Activated effector memory CD4-positive, alpha-beta T cell treated with anti-CD3 and anti-CD28 coated beads, Interleukin-2, amount 50 U/mL, for 16 hours (primary cell): ENCODE measurements at places on chromosomes 12 and 14.

DNA sequence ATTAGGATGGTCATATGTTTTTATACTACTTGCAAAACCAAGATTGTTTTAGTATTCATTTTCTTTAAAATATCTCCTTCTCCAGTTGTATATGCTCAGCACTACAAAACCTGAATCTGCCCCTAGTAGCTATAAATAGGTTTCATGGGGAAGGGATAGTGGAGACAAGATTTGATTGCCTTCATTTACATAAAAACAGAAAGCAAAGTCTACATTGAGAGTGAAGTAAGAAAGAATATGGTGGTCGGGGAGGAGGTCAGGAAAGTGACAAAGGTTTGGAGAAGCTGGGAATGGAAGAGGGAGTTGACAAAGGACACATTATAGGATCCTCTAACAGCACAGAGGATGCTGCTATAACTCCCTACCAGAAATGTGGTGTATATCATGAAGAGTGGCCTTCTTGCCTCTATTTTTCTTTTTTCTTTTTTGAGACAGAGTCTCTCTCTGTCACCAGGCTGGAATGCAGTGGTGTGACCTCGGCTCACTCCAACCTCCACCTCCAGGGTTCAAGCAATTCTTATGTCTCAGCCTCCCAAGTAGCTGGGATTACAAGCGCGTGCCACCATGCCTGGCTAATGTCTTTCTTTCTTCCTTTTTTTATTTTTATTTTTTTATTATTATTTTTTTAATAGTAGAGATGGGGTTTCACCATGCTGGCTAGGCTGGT lies 6.6 kb upstream of the LRP6 start:
- DNase-seq, result no peak

- DNase-seq, result no peak
Measured at GRCh38 chr14:54606631-54607133, 39.8 kb downstream of the SAMD4A start.

GRCh38 chr12:115190010-115190770 lies 506.2 kb upstream of the TBX3 start:
- DNase-seq, result no peak

DNA sequence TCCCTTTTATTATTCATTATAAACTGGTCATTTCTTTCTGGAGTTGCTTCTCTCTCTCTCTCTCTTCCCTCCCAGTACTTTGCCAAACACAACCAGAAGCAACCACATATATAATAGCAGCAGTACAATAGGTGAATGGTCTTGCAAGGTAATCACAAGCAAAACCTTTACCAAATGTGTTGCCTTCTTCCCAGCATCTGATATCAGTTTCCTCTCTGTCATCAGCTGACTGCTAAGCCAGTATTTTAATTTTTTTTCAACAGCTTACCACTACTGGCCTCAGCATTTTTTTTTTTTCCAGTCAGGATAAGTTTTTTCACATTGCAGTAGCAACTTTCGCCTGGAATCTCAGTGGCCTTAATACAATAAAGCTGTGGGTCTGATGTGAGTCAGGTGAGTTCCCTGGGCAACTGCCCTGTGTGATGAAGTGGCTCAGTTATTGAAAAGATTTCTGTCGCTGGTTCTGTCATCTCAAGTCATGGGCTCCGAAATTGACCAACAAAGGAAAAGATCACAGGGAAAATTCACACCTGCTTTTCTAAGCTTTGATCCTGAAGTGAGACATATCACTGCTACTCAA lies 282.5 kb upstream of the AMIGO2 start:
- no peak for DNase-seq

DNA sequence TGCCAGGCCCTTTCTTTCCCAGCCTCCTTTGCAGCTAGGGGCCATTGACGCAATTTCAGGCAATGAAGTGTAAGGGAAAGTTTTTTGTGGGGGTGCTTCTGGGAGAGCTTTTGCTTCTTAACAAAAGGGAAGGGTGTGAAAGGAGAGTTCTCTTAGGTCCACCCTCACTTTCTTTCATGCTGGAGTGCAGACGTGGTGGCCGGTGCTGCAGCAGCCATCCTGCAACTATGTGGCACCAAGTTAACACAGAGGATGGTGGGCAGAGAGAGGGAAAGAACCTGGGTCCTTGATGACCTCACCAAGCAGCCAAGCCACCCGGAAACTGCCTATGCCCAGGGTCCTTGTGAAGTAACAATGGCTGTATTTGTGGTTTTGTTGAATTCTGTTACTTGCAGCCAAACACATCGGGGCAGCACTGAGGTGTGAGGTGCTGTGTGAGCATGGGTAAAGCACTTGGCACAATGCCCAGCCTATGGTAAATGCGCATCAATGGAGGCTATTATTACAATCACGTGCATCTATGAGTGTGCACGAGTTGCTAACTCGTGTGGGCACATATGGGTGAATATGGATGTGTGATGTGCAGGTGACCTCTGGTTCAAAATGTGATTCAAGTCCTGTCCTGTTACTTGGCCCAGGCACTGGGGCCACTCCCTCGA lies 122.6 kb downstream of the CALM1 start:
- no peak for DNase-seq

- DNase-seq, result no peak
Measured at GRCh38 chr14:51859131-51859530, 1.3 kb upstream of the GNG2 start.

DNA sequence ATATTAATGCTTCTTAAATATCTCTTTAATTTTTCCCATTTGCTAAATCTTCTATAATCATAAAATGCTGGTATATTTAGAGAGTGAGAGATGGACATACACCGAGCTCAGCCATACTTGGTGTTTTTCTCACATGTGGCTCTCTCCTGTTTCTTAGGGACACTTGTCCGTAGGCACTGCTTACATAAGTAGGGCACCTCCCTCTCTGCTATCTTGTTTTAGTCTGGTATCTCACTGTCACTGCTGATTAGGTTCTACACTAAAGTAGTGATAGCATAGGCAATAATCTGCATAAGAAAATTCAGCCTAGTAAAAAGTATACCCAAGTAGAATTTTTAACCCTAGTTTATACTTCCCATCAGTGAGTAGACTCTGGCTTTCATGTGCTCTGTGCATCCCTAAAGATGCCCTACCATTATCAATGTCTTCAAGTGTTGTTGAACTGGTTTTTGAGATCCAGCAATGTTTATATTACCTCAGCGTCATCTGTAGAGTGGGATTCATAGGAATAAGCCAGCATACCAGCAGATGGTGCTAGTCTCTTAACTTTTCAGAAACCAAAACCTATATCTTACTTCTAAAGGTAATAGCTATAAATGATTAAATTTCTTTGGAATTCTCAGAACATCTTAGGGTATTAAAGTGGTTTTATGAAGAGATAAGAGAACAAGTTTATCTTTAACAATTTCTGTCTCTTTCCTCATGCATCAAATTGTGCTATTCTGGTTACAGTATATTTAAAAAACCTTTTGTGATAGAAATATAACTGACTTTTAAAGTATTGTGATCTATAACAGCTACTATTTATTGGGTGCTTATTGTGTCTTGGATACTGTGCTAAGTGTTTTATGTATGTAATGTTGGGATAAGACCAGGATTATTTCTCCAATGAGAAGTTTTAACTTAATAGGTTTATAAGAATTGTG lies 32.9 kb downstream of the ARID2 start:
- no peak for DNase-seq
